ELR (cell line): ENCODE measurements at places on chromosomes 6 and 20.

DNA sequence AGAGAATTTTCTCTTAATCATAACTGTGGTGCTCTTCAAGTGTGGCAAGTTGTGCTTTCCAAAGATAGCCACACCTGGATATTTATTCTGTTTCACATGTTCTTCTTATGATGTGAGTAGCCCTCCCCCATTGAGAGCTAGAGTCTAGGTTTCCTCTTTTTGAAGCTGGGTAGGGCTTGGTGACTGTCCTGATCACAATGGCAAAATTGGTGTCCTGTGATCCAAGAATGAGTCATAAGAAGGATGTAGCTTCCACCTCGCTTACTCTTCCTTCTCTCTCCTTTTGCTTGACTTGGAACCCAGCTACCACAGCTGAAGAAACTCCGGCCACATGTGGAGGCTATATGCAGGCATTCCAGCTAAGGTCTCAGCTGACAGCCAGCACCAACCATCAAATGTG is 7.4 kb upstream of the IGF2R start:
- DNase-seq, result peak; percentile 82

- DNase-seq, result no peak
Measured at GRCh38 chr6:91994787-91995186, 1407.9 kb upstream of the MAP3K7 start.

GRCh38 chr6:138509371-138509770 is 10.1 kb upstream of the NHSL1 start:
- peak; percentile 57 for DNase-seq

DNA sequence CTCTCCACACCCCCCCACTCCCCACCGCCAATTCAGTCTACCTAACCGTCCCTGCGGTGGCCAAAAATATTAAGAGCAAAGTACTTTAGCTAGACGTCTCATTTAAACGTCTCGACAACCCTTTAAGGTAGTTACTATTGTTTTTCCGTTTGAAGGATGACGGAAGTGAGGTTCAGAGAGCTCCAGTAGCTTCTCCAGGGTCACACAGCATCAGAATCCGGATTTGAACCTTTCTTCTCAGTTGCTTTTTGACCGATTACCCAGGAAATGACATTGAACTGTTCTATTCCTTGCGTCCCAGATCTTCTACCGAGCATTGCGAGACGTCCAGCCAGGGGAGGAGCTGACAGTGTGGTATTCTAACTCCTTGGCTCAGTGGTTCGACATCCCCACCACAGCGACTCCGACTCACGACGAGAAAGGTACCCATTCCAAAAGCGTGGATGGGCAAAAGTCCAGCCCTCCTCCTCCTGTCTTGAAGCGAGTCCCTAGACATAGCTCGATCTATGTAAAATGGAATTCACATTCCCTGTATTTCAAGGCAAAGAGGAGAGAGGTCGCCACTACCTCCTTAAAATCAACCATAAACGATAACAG is 2.4 kb downstream of the PRDM13 start:
- DNase-seq, result no peak

GRCh38 chr20:38878866-38879265 is 47.4 kb upstream of the FAM83D start:
- peak; percentile 35 for DNase-seq

DNA sequence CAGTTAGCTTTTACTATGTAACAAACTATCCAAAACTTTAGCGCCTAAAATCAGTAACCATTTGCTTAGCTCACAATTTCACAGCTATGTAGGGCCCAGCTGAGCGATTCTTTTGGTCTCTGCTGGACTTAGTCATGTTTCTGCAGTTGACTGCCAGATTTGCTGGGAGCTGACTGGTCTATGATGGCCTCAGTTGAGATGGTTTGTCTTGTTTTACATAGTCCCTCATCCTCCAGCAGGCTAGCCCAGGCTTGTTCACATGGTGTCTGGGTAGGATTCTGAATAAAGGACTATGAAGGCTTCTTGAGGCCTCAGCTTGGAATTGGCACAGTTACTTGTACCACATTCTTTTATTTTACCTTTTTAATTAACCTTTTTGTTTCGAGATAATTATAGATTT is 247.8 kb upstream of the CHD6 start:
- no peak for DNase-seq

- no peak for DNase-seq
Measured at GRCh38 chr20:18678549-18679419, 90.9 kb downstream of the DTD1 start.

- DNase-seq, result peak; percentile 82
Measured at GRCh38 chr6:6686748-6687601, 98.5 kb downstream of the LY86 start.

DNA sequence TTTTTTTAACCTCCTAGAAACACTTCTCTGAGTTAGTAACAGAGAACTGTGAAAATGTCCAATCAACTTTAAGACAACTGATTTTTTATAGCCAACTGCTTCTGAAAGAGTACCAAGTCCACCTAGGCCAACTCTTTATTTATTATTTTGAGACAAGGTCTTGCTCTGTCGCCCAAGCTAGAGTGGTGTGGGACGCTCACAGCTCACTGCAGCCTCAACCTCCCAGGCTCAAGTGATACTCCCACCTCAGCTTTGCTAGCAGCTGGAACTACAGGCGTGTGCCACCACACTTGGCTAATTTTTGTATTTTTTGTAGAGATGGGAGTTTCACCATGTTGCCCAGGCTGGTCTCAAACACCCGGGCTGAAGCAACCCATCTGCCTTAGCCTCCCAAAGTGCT is 331.6 kb downstream of the RNGTT start:
- DNase-seq, result no peak
